ENCODE measurements at places on chromosomes 5 and 9.

- peak; percentile 55 for DNase-seq
These were observed at the start of gene RHOBTB3 for GRCh38 chr5:95730730-95731570. TSS of gene RHOBTB3 (plus strand) at chr5:95731336. CDS start at chr5:95731683, 347 bp downstream.

- no peak for DNase-seq
These were observed 456.7 kb downstream of the ZNF608 start for GRCh38 chr5:124289641-124290311.

DNA sequence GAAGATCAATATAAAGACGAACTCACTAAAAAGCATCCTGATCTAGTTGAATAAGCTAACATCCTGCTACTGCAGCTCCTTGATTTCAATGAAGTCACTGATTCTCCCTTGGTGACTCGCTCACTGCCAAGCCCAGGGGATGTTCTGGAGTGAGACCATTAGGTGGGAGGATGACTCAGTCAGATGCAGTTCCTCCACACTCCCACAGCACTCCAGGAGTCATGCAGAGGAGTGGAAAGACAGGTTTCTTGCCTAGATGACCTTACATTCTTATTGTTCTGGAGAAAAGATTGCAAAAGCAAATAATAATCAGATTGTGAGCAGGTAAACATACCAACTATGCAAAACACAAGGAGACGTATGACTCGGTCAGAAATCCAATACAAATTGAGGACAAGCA, 15.3 kb downstream of the GCNT4 start:
- DNase-seq: peak; percentile 46

DNA sequence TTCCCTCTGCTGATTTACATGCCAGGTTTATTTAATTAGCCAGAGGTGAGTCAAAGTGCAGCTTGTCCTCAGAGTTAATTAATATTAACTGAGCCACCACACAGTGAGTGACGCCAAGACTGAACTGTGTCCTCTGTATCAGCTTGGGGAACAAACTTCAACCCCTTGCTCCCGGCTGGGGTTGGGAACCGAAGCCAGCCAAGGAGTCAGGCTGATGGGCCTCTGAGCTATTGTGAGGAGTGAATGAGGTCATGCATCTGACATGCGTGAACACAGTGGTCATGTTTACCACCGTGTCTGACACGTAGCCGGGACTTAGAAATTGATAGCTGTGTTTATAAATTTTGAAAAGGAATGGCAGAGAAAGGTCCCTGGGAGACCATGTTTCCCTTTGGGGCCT, 17.1 kb downstream of the IGIP start:
- DNase-seq: no peak

DNA sequence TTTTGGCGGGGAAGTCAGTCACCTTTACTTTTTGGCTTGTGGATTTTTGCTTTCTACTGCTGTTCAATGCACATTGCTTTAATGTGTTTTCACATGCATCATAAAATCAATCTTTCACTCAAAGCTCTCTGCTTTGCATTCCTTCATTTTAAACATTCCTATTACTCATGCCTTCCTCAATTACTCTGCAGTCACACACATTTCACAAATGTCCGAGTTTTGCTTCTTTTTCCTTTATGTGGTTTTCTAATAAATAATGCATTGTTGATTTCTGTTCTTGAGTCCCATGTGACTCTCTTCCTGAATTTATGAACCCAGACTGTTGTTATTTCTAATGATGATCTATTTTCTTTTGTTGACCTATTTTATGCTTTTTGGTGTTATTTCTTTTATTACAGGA, 82.3 kb upstream of the EPB41L4B start:
- peak; percentile 13 for DNase-seq

DNA sequence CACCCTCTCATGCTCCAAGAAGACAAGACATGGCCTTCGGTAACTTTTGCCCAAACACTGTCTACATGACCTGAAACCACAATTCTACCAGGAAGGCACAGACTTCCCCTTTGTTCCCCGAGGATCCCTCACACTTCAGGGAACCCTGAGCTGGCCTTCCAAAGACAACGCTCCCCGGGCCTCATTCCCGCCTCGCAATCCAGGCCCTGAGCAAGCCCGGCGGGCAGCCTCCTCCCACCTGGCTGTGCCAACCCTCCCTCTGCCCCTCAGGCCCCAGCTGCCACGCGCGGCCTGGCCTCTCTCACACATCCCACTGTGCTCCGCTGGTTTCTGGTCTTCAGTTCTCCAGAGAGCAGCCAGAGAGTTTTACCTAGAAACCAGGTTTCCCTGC, 7.3 kb downstream of the QSOX2 start:
- DNase-seq: no peak

DNA sequence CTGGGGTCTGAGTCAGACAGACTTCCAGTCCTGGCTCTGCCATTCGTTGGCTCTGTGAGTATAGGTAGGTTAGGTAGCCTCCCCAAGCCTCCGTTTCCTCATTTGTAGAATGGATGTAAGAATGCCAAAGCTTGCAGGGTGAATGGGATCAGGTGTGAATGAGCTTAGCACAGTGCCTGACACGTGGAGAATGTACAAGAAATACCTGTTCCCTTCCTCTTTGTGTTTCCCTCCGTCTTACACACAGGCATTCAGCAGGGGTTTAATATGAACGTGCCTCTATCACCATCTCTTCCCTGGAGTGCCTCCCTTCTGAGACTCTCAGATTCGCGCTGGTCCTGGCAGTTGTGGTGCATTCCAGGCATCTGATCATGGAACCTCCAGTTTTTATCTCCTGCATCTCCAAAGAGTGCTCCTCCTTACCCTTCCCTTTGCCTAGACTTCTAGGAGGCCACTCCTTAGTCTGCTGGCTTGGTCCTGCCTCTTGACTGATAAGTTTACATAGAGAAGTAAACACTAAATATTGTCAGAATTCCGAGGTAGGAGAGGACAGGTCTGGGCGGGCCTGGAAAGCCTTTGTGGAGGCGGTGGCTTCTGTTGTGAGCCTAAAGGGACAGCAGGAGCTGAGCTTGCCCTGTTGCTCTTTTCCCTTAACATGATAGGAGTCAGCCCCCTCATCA, 199.4 kb downstream of the AOPEP start:
- no peak for DNase-seq

- peak; percentile 76 for DNase-seq
These were observed 13.3 kb downstream of the TRIM7 start for GRCh38 chr5:181191526-181192336.

GRCh38 chr5:54658010-54658409, 140.5 kb downstream of the SNX18 start:
- DNase-seq: no peak

Data from AG09309 (cell line).